Fibroblast of upper back skin (primary cell): ENCODE measurements at places on chromosomes 6 and 20.
A peak's percentile ranks its signal among the peaks of the same experiment; 100 is the strongest.

GRCh38 chr6:83717809-83718208 is 8.9 kb upstream of the SNAP91 start:
- DNase-seq, result no peak

DNA sequence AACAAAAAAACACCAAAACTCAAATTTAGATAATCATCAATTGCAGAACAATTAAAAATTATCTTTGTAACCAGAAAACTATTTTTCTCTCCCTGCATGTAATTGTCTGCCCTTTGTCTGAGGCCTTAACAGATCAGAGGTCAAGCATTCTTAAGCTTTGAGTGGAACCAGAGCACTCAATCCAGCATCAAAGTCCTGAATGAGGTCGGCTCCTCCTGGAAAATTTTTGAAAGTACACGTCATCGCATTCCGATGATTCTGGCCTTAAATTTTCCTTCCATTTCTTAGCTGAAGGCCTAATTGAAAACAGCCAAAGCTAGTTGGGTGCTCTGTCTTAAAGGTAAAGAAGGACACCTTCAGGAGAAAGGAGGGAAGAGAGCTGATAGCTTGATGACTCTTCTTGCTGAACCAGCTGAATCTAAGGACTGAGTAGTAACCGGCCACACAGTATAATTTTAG is 510.2 kb upstream of the SULF2 start:
- DNase-seq, result peak; percentile 98

DNA sequence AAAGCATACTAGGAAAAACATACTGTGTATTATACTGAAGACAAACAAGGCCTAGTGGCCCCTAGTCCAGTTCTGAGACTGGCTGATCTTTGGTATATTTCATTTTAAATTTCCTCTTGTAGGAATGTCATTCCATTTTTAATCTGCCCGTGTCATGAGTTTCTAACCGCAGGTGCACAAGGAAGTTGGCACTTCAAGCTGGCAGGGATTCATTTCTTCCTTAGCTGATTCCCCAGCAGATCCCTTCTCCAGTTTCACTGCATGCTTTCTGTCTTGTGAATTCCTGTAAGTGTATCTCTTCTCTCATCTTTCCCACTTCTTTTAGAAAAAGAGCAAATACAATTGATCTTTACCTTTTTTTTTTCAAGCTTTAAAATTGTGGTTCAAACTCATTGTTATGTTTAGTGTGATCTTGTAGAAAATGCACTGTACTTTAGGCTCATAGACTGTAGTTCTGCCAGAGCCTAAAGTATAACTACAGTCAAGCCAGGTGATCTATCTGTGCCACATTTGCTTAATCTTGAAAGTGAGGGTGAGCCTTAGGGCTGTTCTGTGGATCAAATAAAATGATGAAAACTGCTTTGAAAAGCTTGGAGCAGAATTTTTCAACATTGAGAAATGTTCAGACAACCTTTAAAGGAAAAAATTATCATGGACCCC is 37.0 kb downstream of the RNF217 start:
- DNase-seq, result no peak

GRCh38 chr6:89985751-89986493 is 91.7 kb downstream of the GJA10 start:
- DNase-seq, result peak; percentile 96

GRCh38 chr6:139475646-139476045 is 101.2 kb upstream of the CITED2 start:
- no peak for DNase-seq

- no peak for DNase-seq
Measured at GRCh38 chr6:41189967-41190366, 11.0 kb downstream of the TREML2 start.

- DNase-seq, result no peak
Measured at GRCh38 chr6:109713097-109713496, 22.0 kb downstream of the FIG4 start.

GRCh38 chr6:47677381-47678100 is 20.8 kb upstream of the ADGRF4 start:
- no peak for DNase-seq

DNA sequence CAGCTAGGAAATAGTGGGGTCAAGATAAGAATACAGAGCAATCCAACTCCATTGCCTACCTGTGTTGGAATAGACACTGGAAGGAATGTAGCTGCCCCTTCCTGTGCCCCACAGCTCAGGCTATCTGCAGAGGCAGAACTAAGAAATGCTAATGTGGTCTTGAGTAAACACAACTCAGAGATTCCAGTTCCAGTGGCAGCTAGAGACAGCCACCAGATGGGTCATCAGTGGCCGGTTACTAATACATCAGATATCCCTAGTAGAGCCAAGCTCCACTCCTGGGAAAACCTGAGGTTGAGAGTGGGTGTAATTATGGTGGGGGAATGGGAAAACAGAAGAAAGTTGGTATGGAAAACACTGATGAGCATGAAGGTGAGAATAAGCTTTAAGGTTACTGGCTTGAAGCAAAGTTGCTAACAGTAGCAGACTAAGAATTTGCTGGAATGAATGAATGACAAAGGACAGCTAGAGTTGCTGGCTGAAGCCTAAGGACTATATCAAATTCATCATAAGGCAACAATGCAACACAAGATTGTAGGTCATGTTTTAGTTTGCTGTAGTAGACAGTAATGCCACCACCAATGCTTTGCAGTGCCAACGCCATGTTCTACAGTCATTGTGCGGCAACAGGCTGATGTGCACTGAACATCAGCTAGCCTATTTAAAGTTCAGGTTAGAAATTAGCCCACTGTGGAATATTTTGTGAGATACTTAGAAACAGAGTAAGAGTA is 28.3 kb upstream of the FAM83C start:
- DNase-seq, result peak; percentile 89

DNA sequence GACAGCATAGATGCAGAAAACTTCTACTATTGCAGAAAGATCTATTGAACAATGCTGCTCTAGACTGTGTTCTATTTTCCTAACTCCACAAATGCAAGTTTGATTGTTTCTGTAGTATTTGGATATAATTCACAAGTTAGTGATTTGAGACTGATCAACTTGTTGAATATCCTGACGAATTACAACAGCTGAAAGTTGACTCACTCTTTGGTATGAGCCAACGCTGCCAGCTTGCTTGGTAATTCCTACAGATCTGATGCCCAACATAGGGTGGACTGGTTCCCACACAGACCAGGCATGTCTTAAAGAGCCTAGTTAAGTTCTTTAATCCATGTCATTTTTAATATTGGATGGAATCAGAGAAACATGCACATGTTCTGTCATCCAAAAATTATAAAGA is 231.0 kb upstream of the RAB32 start:
- no peak for DNase-seq
